ENCODE measurements at places on chromosomes 16 and 17.

- no peak for DNase-seq
Measured at GRCh38 chr17:49990331-49990730, 4.7 kb downstream of the DLX3 start.

GRCh38 chr16:66658143-66658859, 38.2 kb downstream of the CMTM4 start:
- no peak for DNase-seq

DNA sequence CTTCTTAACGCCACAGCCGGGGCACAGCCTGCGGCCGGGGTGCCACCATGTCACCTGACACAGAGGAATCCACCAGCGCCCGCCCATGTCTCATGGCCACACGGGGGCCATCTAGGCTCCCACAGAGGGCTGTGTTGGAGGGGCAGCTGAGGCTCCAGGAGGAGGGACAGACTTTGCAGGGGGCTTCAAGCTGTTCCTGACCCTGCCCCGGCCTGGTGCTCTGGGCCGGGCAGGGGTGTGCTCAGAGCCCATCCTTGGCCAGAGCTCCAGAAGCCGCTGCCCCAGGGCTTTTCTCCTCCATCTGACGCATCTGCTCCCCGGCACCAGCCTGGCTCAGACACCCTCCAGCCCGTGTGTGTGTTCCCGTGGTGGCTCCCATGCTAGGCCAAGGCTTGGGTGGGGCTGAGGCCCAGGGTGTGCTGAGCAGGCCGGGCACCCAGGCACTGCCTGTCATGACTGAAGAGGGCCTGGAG, 7.8 kb upstream of the SLC38A10 start:
- no peak for DNase-seq

DNA sequence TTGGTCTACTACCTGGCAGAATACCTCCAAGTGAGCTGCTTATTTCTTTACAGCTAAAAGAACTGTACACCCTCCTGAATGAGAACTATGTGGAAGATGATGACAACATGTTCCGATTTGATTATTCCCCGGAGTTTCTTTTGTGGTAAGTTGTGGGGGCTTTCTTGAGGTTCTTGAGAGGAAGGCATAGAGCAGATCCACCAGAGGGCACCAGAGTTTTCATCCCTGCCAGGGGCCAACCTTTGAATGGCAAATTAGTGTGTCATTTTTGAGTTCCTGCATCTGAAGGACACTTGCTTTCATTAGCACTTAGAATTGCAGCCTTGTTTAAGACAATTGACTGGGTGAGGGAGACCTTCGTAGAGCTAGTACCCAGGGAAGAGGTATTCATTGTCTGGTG, 35.0 kb downstream of the NMT1 start:
- no peak for DNase-seq

GRCh38 chr17:49823614-49824013, 24.3 kb downstream of the TAC4 start:
- no peak for DNase-seq

- no peak for DNase-seq
Measured at GRCh38 chr16:12133729-12134128, 157.2 kb downstream of the SNX29 start.

DNA sequence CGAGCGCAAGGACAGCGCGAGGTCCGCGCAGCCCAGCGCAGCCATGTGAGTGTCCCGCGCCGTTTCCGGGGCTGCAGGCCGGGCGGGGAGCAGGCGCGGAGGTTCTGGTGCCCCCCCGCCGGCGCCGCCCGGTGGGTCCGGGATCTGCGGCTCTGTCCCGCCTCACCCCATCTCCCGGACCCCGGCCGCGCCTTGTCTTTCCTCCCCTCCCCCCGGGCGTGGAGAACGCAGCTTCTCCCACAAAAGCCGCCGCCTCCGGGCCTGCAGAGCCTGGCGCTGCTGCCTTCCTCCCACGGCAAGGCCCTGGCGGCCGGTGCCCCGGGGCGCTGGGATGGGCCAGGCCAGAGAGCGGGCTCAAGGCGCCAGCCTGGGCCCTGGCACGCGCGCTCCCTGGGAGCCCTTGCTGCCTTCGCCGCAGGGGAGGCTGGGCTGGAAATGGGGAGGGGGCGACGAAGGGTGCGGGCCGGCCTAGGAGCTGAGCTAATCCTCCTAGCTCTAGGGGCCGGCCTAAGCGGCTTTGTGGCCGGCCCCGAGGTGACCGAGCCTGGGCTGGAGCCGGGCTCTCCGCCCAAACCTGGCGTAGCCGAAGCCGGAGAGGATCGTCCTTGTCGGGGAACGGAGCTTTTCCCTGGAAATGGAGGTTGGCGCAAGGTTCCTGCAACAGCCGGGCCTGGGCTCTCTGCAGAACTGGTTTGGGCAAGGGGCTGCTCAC, 397 bp downstream of the RIPOR1 start:
- DNase-seq = no peak

DNA sequence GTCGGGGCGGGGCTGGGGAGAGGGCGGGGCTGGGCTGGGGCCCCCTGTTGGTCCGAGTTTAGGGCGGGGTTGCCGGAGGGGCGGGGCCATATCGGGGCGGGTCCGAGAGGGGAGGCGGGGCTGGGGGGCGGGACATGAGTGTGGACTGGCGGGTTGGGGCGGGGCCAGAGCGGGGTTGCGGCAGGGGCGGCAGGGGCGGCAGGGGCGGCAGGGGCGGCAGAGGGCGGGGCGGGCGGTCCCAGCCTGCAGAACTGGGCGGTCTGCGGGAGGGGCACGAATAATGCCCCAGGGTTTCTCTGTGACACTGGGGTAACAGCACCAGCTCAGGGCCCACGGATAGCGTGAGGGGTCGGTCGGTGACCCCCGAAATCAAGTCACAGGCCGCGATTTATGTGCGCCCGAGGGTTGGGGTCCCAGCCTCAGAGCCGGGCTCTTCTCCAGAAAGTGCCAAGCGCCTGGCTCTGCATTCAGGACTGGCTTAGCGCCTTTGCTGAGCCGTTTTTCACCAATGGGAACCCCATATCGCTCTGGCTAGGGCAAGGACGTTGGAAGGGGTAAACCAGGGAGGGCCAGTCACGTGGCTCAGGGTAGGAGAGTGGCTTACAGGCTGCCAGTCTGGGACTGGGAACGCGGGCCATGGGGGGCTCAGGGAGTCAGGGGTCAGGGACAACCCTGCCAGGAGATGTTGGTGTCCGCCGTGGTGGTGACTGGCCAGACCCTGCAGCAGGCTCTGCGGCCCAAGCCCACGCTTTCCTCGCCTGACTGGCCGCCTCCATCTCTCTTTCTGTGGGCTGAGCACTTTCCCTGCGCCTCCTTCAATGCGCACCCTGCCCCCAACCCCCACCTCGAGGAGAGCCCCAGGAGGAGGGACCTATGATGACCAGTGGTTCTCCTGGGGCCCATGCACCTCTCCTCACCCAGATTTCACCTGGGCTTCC, 1.2 kb upstream of the METTL26 start:
- peak; percentile 93 for DNase-seq

DNA sequence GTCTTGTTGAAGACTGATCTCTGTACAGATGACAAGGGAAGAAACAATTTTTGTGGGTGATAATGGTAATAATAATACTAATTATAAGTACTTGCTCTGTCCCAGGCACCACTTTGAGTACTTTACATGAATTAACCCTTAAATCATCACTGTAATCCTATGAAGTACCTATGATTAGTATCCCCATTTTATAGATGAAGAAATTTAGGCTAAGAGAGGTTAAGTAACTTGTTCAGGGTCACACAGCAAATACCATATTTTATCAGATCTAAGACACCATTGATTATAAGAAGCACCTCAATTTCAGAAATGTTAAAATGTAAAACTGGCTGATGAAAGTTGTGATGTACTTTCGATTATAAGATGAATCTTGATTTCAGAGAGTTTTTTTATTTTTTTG, 18.6 kb downstream of the TADA2A start:
- DNase-seq = no peak

DNA sequence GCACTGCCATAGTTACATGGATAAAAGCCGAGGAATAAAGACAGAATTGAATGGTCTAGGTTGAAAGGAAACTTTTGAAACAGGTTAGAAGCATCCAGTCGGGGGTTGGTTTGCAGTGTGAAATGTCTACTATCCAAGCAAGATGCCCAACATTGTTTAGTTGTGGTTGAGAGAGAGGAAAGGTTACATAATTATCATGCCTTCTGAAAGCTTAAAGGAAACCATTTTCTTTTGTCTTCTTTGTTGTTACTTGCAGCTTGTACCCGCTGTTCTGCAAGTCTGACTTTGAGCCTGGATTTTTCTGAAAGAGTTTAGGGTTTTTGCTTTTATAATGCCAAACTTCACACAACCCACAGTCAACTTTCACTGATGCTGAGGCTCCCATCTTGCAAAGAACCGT, 167.9 kb downstream of the AXIN2 start:
- no peak for DNase-seq

GRCh38 chr17:43860927-43861622, 14.1 kb downstream of the CD300LG start:
- no peak for DNase-seq

DNA sequence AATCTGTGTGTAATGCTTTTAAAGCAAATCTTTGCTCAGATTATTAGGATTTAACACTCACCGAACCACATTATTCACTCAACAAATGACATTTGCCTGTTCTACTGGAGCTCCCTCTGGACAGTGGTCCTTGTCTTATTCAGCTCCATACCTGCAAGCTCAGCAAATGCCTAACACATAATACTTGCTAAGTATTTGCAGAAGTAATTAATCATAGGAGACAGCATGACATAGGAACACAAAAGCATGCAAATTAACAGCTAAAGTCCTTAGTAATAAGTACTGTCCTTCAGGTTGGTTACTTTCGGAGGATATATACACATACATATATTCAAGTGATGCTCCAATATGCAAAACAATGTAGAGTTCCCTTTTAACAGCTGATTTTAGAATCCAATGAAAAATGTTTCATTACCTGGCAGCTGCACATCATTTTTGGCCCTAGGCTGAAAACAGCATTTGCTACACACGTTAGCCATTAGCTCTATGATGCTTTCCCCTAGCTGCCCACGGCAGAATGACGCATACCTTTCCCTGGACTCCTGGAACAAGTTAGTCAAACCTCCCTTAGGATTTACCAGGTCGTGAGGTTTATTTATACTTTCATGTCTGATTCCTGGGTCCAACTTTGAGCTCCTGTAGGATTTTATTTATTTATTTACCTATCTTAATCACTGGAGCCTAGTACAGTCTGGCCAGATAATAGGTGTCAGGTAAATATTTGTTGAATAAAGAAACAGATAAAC, 8.6 kb downstream of the BRD7 start:
- no peak for DNase-seq

- no peak for DNase-seq
Measured at GRCh38 chr16:82761236-82761635, 134.5 kb downstream of the CDH13 start.

GRCh38 chr16:27066668-27067537, at the start of gene C16orf82:
Gene C16orf82, plus strand, starts transcription at chr16:27066927.
- DNase-seq = no peak

DNA sequence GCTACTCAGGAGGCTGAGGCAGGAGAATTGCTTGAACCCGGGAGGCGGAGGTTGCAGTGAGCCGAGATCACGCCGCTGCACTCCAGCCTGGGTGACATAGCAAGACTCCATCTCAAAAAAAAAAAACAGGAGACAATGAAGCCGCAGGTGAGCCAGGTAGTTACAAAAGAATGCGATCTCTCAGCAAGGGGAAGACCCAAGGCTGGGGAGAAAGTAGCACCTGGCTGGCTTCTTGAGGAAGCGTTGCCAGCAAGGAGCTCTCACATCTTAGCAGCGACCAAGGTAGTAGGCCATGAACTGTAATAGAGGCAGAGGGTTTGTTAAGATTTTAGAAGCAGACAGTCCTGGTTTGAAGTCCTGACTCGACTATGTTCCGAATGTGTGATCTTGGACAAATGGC, 175.0 kb downstream of the AIPL1 start:
- DNase-seq = no peak

- DNase-seq = no peak
Measured at GRCh38 chr16:58187092-58187491, 10.8 kb downstream of the CSNK2A2 start.

GRCh38 chr16:16120382-16121184, 102.7 kb downstream of the ABCC6 start:
- DNase-seq = no peak

DNA sequence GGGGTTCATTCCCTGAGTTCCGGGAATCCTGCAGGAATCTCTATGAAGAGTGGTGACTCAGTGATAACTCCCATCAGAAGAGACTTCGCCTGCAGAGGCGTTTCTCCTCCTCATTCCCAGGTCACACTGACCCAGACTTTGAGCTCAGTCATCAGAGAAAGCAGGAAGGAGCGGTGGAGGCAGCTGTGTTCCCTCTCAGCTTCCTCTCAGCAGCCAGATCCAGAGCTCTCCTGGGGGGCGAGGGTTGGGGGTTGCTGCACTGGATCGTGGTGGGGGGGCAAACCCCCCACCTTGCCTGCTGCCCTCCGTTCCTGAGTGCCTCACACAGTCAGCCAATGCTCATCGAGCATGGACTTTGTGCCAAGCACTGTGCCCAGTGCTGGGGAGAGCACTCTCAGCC, 271.2 kb downstream of the CBLN1 start:
- DNase-seq = no peak

GRCh38 chr16:30997725-30998711, 12.4 kb downstream of the STX1B start:
- no peak for DNase-seq

- no peak for DNase-seq
Measured at GRCh38 chr17:45338996-45339535, 22.2 kb upstream of the MAP3K14 start.

DNA sequence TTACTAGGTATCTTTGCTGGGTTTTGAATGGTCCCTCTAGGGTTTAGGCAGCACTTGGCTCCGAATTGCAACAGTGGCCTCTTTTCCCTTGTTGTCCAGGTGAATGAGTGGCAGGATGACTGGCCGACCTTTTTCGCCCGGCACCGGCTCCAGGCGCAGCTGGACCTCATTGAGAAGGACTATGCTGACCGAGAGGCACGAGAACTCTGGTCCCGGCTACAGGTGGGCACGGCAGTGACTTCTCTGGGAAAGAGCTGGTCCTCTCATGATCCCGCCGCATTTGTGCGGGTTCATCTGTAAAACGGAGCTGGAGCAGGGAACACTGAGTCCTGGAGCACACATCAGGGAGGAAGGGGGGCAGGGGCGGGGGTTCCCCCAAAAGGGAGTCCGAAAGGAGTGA, 3.1 kb upstream of the TBCD start:
- DNase-seq = no peak

- no peak for DNase-seq
Measured at GRCh38 chr16:4038448-4038847, 77.8 kb downstream of the ADCY9 start.

GRCh38 chr17:39380144-39380543, 21.3 kb downstream of the FBXL20 start:
- no peak for DNase-seq

DNA sequence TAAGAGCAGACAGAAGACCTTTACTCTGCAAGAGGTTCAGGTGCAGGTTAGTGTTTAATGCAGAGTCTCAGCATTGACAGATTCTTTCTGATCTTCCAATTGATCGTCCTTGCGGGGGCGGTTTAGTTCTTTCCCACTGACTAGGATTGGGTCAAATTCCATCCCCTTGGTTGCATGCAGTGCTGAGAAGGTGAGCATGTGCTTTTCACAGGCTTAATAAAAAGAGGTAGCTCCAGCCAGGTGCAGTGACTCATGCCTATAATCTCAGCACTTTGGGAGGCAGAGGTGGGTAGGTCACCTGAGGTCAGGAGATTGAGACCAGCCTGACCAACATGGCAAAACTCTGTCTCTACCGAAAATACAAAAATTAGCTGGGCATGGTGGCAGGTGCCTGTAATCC, 7.5 kb upstream of the ITGAD start:
- no peak for DNase-seq

Data from caudate nucleus (tissue), 63 donors.